ENCODE measurements at places on chromosomes 5 and 9.

DNA sequence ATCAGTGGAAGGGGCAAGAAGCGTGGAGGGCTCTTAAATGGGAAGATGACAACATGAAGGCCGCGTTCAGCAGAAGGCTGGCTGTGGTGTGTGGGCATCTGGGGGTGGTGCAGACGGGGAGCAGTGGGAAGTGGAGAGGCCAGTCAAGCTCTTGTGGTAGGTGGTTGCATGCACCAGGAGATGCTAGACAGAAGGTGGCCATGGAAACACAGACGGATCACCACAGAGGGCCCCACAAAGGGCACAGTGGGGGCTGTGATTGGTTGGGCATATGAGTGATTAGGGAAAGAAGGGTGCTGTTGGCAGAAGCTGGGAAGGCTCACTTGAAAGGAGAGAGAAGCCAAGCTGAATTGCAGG lies 14.7 kb downstream of the MTMR12 start:
- no peak for DNase-seq

- no peak for DNase-seq
Observed at GRCh38 chr9:14574173-14574572, 119.1 kb downstream of the ZDHHC21 start.

GRCh38 chr5:135367076-135367475 lies 32.0 kb downstream of the MACROH2A1 start:
- no peak for DNase-seq

DNA sequence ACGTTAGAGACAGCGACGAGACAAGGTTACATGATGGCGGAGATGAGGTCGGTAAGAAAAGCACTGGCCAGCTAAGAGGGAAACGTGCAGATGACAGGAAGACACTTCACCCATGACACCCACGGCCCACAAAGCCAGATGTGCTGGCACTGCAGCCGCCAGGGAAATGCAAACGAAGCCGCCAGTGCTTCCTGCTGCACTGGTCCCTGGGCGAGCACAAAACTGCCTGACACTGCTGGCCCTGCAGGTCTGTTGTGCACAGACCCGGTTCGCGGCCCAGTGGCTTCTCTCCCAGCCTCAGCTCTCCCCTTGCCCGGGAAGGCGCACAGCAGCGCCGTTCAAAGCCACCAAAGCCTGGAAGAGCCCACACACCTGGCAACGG lies 20.3 kb downstream of the QSOX2 start:
- peak; percentile 23 for DNase-seq

DNA sequence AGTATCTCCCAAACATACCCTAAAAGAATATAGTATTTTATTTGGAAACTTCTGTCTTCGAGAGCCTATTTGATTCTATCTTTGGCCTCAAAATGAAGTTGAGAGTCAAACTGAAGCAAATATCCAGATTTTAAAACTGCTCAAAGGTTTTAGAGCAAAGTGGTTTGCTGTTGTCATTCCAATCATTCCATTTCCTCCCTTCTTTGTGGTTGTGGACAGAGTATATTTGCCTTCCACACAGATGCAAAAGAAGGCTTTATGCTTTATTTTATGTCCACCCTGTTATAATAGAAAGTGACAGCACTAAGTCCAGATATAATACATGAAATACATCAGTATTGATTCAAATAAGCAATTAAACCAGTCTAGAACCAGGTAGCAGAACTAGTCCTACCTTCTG lies 12.4 kb downstream of the GZMK start:
- DNase-seq: no peak

- DNase-seq: no peak
Observed at GRCh38 chr5:136191304-136192014, 1.5 kb downstream of the SMIM32 start.

- no peak for DNase-seq
Observed at GRCh38 chr9:72210522-72210921, 61.3 kb downstream of the GDA start.

DNA sequence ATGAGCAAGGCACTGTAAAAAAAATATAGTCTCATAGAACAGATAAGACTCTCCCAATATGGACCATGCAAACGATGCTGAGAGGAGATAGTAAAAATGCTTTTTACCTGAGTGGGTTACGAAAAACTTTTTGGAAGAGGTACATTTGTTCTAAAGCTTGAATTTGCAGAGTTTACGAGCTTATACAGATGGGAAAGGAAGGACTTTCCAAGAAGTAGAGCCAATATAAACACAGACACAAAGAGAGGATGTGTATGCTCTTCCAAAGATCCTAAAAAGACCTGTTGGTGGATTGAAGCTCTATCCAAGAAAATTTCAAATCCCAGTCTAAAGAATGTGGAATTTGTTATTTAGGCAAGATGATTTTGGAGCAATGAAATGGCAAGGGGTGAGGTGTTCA lies 127.1 kb upstream of the SLCO6A1 start:
- no peak for DNase-seq

DNA sequence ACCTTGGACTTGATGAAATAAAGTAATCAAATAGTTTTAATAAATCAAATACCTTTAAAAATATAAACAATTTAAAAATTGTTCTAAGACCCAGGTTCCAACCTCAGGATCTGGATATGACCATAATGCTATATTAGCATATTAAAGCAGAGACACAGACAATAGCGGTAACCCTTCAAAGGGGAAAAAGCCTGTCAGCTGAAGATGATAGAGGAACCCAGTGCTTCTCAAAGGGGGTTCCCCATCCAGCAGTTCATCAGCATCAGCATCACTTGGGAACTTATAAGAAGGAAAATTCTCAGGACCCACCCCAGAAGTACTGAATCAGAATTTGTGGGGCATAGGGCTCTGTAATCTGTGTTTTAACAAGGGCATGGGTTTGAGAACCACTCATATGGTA lies 519.6 kb downstream of the RAB3C start:
- DNase-seq: no peak

GRCh38 chr9:124768750-124769548 lies 2.2 kb downstream of the NR6A1 start:
- DNase-seq: no peak

DNA sequence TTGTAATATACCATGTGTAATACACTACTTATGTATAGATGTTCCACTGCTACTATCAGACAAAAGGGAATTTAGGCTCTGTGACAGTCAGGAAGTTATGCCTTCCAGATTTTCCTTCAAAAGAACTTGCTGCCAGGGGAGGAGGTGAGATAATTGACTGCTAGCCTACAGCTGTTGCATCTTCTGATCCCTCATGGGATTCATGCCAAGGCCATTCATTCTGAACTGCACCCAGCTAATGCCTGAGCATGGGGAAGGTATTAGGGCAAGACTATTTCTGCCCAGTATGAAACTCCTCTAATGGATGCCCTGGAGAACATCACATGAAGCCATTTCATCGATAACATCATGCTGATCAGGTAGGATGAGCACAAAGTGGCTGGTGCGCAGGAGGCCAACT lies 746.5 kb upstream of the ZNF608 start:
- DNase-seq: no peak

- DNase-seq: no peak
Observed at GRCh38 chr5:1322955-1323802, 21.7 kb downstream of the CLPTM1L start.

DNA sequence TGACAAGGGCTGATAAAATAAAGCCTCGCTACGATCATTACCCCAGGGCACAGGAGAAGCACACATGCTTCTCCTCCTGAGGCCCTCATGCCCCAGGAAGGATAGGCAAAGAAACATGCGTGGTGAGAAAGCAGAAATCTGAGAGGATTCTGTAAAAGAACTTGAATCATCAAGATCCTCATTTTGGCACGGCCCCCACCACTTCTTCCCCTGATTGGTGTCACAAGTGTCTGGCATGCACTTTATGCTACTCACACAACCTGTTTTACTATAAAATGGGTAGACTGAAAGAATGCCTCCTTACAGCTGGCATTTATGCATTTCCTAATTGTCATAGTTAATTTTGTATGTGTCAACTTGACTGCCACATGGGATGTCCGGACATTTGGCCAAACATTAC lies 32.1 kb downstream of the PCA3 start:
- no peak for DNase-seq

DNA sequence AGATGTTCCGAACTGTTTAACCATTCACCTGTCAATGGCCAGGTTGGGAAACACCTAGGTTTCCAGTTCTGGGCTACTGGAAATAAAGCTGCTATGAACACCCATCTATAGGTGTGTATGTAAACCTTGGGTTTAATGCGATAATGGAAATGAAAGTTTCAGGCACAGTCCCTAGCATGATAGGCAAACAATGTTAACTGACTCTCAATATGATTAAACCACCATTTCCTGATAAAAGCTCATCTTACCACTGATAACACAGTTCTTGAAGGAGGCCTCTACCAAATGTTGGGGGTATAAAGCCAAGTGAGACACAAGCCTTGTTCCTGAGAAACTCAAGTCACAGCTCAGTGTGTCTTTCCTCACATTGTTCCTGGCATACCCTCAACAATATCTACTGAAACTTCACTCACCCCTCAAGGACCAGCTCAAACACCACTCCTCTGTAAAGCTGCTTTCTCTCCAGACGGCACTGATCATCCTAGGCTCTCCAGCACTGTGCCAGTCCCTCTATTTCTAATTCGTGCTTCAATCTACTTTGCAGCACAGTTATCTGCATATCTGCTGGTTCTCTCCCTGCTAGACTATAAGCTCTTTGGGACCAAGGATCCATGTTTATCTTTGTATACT lies 15.8 kb downstream of the RAB14 start:
- DNase-seq: no peak

GRCh38 chr9:4193391-4193790 lies 106.5 kb downstream of the GLIS3 start:
- no peak for DNase-seq

- DNase-seq: no peak
Observed at GRCh38 chr9:137544176-137544760, 5.9 kb downstream of the PNPLA7 start.

GRCh38 chr9:113215132-113215531 lies 5.9 kb downstream of the FKBP15 start:
- DNase-seq: no peak

DNA sequence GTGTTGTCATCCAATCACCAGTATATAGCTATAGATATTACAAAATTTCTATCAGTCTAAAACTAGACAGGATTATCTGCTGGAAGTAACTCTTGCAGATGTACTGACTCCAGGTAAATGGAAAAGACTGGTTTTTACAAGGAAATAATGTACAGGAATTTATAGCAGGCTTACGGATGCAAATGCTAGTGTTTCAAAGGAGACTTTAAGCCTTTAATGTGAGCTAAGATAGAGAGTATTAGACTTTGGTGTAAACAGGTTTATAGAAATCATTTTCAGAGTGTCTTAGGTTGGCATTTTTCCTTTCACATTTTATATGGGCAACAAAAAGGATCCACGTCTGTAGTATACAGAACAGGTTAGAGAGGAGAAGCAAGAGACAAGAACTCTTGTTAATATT lies 16.1 kb downstream of the ZNF608 start:
- no peak for DNase-seq

- DNase-seq: no peak
Observed at GRCh38 chr9:74449060-74449459, 48.1 kb upstream of the RORB start.

DNA sequence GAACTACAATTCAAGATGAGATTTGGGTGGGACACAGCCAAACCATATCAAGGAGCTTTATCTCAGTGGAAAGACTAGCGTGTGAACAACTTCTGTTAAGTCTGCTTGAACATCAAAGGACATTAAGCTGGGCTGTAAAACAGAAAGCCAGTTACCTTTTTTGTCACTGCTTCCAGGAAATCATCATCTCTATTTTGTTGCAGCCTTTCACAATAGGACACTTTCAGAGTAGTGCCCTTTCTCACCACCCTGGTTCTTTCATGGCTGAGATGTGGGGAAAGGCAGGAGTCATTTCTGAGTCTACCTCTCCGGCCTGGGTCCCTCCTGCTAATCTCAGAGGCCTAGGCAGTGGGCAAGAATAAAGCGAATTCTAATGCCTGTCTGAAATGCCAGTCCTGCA lies 96.2 kb upstream of the PPP1R2B start:
- DNase-seq: no peak

DNA sequence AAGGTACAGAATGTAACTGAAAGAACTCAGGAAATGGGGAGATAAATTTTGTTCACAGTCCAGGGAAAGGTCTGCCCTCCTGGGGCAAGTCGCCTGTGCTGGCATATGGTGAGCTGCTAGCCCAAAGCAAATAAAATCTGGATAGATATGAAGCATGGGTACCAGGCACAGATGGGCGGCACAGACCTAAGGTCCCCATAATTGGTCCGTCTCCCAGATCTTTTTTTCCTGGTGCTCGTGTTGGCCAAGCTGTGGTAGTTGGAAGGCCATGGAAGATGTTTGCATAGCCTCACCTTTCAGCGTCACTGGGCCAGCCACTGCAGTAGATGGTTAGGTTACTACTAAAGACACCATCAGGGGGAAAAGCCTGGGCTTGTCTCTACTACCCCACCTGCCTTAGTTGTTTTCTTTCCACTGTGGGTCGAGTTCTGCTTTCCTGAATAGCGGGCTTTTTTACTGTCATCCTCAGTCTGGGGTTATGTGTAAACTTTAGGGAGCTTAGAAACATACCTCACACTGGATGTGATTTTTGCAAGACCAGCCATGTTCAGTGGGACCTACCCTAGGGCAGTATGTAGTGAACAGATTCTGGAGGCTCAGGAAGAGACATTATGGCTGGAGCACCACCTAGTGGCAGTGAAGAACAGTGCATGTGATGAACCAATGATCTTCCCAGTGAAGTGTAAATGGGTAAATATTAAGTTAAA lies 24.2 kb upstream of the GLRX start:
- peak; percentile 52 for DNase-seq

DNA sequence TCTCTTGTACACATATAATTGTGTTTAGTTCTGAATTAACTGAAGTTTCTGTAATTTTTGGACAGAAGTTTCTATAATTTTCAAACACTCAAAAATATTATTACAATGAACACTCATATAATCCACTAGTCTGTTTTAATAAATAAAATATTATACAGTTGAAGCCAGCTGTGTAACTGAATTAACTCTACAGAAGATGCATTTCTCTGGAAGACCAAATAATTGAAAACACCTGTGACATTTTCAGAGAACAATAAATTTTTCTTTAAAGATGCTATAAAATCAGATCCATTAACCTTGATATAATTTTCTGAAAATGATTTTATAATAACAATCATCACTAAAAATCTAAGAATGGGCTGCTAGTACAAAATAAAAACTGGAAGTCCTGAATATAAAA lies 14.7 kb downstream of the NADK2 start:
- DNase-seq: no peak

DNA sequence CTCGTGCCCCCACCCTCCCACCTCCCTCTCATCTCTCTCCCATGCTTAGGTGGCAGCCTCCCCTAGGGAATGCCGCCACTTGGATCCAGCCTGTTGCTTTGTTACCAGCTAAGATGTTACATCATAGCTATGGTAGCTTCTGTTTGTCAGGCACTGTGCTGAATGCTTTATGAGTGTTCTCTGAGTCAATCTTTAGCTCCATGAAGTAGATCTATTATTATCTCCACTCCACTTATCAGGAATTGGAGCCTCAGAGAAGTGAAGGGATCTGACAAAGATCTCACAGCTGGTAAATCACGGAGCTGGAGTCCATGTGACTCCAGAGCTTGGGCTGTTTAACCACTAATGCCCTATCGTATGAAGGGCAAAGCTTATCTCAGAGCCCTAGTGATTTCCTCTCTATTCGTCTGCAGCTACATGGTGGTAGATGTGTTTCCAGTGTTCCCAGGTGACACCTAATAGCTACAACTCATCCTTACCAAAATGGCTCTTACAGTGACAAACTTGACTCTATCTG lies 54.1 kb downstream of the GARNL3 start:
- no peak for DNase-seq

- no peak for DNase-seq
Observed at GRCh38 chr9:81552581-81552991, 136.8 kb downstream of the TLE1 start.
